HT-29 (cell line): ENCODE measurements at places on chromosomes 5 and 9.

DNA sequence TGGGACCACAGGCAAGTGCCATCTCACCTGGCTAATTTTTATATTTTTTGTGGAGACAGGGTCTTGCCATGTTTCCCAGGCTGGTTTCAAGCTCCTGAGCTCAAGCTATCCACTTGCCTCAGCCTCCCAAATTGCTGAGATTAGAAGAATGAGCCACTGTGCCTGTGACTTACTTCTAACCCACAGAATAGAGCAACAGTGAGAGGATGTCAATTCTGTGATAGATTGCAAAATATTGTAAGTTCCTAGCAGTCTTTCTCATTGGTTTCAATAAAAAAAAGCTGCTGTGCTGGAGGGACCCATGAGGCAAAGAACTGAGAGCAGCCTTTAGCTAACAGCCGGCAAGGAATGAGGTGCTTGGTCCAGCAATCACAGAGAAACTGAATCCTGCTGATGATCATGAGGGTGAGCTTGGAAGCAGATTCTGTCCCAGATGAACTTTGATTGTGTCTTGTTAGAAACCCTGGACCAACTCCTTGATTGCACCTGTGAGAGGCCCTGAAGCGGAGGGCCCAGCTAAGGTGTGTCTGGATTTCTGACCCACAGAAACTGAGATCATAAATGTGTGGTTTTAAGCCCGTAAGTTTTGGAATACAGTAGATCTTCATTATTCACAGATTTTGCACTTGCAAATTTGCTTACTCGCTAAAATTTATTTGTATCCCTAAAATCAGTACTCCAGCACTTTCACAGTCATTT is 149.7 kb downstream of the GCNT1 start:
- DNase-seq, result no peak

DNA sequence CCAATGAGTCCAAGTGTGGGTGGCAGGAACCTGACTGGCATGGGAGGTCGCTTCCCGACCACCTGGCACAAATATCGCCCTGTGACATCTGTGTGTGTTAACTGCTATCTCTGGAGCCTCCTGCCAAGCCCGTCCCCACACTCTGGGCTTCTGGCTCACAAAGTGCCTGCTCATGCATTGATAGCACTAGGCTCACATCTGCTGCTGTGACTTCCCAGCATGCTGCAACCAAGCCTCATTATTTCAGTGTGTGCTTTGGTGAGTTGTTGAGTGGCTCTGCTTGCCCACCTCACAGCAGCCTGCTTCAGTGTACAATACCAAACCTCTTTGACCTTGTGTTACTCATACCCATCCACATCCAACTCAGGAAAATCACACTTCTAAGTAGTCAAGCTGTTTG is 139.8 kb downstream of the APBA1 start:
- DNase-seq, result no peak

- DNase-seq, result no peak
Measured at GRCh38 chr5:146007989-146008388, 71.6 kb downstream of the SH3RF2 start.

DNA sequence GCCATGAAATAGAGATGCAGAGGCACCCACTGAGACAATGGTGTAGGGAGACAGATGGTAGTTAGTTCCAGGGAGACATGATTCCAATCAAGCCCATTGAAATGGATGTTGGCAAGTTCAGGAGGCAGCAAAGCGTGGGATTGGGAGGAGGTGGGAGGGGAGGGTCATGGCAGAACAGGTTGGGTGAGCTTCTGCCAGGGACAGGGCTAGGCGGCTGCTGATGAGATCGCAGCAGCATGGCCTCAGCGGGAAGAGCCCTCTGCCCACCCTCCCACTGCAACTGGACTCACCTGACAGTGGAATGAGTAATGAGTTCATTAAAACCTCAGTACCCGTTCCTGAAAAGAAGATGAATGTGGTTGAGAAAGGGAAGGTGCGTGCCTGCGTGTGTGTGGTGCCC is 418.2 kb downstream of the CDK5RAP2 start:
- DNase-seq, result peak; percentile 4

DNA sequence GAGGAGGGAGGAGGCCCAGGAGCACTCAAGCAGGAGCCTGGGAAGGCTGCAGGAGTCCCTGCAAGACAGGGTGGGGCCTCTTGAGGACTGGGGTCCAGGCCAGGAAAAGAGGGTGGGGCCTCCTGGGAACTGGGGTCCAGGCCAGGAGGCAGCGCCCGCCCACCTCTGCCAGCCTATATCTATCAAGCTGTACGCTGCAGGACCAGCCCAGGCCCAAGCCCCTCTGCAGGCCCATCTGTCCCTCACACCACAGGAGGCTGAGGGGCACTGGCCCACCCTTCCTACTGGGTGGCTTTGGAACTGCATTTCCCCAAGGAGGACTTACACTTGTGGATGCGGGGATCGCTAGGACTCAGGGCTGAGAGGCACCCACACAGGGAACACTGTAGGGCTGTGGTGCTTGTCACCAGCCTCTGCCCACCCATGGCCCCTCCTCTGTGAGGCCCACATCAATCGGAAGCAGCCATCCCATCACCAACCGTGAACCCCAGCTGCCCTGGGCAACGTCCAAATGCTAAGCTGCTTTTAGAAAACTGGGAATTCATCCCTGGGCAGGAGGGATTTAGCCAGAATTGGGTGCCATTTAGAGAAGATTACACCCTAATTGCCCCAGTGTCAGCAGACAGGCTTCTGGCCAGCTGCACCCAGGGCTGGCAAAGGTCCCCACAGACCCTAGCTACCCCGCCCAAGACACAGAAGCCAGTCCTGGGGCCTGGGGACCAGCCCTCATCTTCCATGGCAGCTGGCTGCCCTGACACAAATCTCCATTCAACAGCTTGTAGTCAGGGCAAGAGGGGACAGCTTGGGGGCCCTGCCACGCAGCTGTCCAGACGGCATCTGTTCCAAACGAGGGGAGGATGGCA is 15.3 kb downstream of the BICD2 start:
- DNase-seq, result no peak

DNA sequence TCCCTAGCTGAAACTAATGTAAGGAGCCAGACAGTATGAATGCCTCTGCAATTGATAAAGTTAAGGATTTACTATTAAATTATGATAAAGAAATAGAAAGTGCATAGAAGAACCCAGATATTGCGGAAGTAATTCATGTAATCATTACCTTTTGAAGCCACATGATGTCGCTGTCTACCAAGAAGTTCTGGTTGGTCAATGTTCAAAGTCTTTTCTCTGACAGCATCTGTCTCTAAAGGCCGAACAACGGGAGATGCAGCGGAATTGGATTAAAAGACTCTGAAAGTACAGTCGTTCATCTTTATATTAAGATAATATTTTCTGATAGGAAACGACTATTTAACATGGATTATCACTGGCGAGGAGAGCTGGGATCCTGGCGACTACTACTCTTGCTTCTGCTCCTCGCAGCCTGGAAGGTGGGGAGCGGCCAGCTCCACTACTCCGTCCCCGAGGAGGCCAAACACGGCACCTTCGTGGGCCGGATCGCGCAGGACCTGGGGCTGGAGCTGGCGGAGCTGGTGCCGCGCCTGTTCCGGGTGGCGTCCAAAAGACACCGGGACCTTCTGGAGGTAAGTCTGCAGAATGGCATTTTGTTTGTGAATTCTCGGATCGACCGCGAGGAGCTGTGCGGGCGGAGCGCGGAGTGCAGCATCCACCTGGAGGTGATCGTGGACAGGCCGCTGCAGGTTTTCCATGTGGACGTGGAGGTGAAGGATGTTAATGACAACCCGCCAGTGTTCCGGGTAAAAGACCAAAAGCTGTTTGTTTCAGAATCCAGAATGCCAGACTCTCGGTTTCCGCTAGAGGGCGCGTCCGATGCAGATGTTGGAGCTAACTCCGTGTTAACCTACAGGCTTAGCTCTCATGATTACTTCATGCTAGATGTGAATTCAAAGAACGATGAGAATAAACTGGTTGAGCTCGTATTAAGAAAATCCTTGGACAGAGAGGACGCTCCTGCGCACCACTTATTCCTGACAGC is at the start of gene PCDHA8:
Gene PCDHA8 (plus strand): TSS at position 210 of the 985 bp plus-strand sequence. CDS start 135 bp downstream, at position 345.
- DNase-seq, result peak; percentile 25

DNA sequence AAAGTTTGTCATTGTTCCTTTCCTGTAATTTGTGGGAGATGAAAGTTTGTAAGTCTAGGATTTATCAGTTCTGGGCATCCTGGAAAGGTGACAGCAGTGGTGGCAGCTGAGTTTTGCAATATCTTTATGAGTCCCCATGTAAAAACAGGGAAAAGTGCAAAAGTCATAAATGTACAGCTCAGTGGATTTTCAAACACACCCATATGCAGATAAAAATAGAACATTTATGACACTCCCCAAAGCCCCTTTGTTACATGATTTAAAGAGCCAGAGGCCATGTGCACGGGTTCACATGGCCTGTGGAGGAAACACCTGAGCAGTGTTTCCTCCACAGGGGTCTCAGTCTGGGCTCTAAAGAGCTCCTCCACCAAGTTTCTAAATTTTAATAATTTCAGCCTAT is 6.3 kb downstream of the TMEM38B start:
- DNase-seq, result no peak

GRCh38 chr9:86487838-86488233 is 133.6 kb upstream of the TUT7 start:
- DNase-seq, result no peak

- no peak for DNase-seq
Measured at GRCh38 chr5:179233909-179234562, 111.2 kb downstream of the ADAMTS2 start.

GRCh38 chr9:79089054-79089560 is 482.7 kb upstream of the TLE4 start:
- no peak for DNase-seq

DNA sequence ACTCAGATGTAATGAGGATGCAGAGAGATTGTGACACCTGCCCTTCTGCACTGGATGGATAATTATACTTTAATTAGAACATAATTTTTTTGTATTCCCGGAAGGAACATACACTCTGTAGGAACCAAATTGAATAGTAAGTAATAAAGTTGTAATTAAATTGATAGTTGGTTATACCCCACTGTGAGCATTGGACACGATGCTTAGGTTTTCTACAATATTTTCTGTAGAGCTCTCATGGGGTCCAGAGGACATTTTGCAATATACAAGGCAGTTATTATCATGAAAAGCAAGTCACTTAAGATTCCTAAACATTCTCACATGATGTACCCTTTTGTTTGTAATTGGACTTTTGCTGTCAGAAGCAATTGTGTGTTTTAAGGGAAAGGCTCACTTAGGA is 63.4 kb downstream of the DIRAS2 start:
- no peak for DNase-seq

- no peak for DNase-seq
Measured at GRCh38 chr5:67147760-67148159, 48.8 kb downstream of the CD180 start.

DNA sequence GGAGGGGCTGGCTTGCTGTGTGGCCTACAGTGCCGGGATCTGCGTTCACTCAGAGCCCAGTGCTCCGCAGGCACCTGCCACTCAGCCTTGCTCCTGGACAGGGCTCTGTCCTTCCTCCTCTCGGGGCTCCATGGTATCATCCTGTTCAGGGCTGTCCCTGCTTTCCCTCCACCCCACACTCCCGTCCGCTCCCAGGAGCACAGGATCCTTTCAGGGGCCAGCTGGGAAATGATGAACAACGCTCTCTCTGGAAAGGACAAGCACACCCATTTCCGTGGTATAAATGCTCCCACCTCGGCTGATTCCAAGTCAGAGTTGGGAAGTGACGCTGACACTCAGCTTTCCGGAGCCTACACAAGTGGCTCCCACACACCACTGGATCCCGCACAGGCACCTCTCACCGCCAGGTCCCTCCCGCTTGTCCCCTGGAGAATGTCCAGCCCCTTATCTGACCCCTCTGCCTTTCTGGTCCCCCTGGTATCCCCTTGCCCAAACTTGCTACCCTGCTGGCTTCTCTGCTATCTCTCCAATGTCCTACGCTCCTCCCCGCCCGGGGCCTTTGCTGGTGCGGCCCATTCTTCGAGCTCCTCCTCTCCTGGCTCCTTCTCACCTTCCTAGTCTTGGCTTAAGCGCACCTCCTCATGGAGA is 21.3 kb downstream of the HMCN2 start:
- DNase-seq, result no peak

DNA sequence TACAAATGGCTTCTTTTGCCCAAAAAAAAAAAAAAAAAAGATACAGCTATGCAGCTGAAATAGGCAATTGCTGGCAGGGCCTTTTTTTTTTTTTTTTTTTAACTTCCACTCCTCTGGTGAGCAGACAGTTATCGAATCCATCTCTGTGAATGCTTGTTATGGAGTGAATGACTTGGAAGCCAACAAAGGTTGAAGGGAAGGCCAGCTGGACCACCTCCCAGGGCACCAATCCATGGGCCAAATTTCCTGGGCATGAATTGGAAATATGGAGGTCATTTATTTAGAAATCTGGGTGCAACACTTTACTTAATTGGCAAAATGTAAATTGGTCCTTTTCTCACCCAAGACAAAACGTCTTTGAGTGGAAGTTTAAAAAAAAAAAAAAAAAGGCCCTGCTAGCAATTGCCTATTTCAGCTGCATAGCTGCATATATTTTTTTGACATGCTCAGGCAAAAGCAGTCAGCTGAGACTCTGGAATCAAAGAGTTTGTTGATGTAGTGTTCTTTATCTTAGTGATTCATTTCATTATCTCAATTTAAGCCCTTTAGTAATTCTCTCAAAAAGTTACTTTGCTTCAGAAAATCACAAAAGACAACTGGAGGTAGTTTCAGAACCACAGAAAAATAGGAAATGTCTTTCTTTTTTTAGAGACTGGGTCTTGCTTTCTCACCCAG is 392.2 kb upstream of the KLF4 start:
- DNase-seq, result no peak

- DNase-seq, result no peak
Measured at GRCh38 chr9:89657765-89658164, 53.0 kb downstream of the GADD45G start.

- no peak for DNase-seq
Measured at GRCh38 chr5:40904994-40905306, 4.3 kb upstream of the C7 start.

- DNase-seq, result no peak
Measured at GRCh38 chr5:137606401-137606800, 107.3 kb upstream of the SPOCK1 start.

DNA sequence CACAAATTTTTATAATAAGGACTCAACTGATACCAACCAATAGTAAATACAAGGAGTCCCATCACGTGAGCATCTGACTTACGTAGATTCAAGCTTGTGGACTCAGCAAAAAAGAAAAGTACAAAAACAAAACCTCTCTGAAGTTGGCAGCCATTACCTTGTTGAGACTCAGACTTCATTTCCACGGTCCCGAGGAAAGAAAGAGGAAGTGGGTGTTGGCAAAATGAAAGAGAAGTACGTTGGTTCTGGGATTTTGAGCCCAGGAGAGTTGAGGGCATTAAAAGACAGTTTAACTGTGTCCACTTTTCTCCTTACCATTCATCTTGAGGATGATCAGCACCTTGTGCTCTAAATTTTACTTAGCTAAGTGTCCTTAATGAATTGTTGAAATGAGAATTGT is 26.7 kb downstream of the NCBP1 start:
- DNase-seq, result no peak
